ENCODE measurements at places on chromosomes 11 and 22. TPM values are rescaled to one million over a fixed set of nuclear protein-coding genes. Genes with fewer than 3 reads are reported as not detected.

DNA sequence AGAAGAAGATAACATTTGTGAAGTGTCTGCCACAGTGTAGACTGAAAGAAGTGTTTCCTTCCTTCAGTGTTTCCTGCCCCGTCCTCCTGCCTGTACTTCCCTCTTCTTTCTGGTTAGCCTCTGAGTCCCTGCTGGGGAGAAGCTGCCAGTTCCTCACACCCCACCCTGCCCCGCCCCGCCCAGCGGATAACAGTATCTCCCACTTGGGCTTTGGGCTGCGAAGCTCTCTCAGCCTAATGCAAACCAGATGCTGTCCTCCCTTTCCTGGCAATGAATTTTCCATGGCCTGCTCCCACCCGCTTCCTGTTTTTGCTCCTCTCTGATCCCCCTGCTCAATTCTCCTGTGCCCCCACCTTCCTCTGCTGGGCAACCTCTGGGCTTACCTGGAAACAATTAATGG is 5.2 kb upstream of the RAB3IL1 start:
- no peak overlapping the region for H3K4me3 ChIP-seq
- H3K27me3 ChIP-seq: no peaks in the 10 kb centered on the region
- peaks cover 26% of the 10 kb centered on the region for H3K4me1 ChIP-seq
- peak overlapping the region; percentile 76 for H3K27ac ChIP-seq
- H3K36me3 ChIP-seq: no peaks in the 10 kb centered on the region

GRCh38 chr11:72343006-72343756 is 91.2 kb downstream of the CLPB start:
- H3K4me3 ChIP-seq: no peak overlapping the region
- H3K36me3 ChIP-seq: no peaks in the 10 kb centered on the region
- H3K27ac ChIP-seq: no peak overlapping the region
- DNase-seq: no peak
- H3K27me3 ChIP-seq: no peaks in the 10 kb centered on the region

GRCh38 chr11:34512840-34513681 is 533 bp downstream of the ELF5 start:
- no peaks in the 10 kb centered on the region for H3K27me3 ChIP-seq
- no peaks in the 10 kb centered on the region for H3K4me1 ChIP-seq
- H3K4me3 ChIP-seq: no peak overlapping the region
- no peaks in the 10 kb centered on the region for H3K36me3 ChIP-seq

- no peaks in the 10 kb centered on the region for H3K36me3 ChIP-seq
- DNase-seq: no peak
- no peaks in the 10 kb centered on the region for H3K27me3 ChIP-seq
- no peak overlapping the region for H3K4me3 ChIP-seq
- H3K27ac ChIP-seq: peak overlapping the region; percentile 36
- peaks cover 30% of the 10 kb centered on the region for H3K4me1 ChIP-seq
Measured at GRCh38 chr22:29078869-29079207, 6.0 kb downstream of the KREMEN1 start.

DNA sequence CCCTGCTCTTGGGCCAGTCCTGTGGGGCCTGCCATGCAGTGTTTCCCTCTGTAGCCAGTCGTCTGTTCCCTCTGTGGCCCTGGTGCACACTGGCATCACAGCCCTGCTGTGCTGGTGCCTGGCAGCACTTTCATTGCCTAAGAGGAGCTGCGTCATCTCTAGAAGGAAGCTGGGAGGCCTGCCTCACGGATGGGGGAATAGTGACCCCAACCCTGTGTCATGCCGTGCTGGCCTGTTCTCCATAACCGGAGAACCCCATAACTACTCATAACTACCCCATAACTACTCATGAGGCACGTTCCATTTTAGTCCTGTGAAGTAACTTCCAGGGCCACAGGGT is 14.0 kb downstream of the RAB36 start:
- no peak overlapping the region for H3K27ac ChIP-seq
- no peaks in the 10 kb centered on the region for H3K36me3 ChIP-seq
- no peak for DNase-seq
- H3K27me3 ChIP-seq: no peaks in the 10 kb centered on the region

- H3K27ac ChIP-seq: no peak overlapping the region
- no peaks in the 10 kb centered on the region for H3K36me3 ChIP-seq
- H3K27me3 ChIP-seq: no peaks in the 10 kb centered on the region
- no peak overlapping the region for H3K4me3 ChIP-seq
- no peak for DNase-seq
- no peaks in the 10 kb centered on the region for H3K4me1 ChIP-seq
Measured at GRCh38 chr22:39725351-39726035, 154.9 kb downstream of the CACNA1I start.

SCGB1A1 gene
- total RNA-seq: not detected

KLHDC7B gene
- total RNA-seq: 0.10 TPM

CARD18 gene
- not detected for total RNA-seq

RGL4 gene
- not detected for total RNA-seq

PGA5 gene
- 1.7 TPM for total RNA-seq

Measured in ovary (tissue), 10 donors.